COR-L47 (cell line): ENCODE measurements at places on chromosomes 5 and 9.

- no peak for DNase-seq
Measured at GRCh38 chr9:99019510-99020331, 76.0 kb downstream of the COL15A1 start.

DNA sequence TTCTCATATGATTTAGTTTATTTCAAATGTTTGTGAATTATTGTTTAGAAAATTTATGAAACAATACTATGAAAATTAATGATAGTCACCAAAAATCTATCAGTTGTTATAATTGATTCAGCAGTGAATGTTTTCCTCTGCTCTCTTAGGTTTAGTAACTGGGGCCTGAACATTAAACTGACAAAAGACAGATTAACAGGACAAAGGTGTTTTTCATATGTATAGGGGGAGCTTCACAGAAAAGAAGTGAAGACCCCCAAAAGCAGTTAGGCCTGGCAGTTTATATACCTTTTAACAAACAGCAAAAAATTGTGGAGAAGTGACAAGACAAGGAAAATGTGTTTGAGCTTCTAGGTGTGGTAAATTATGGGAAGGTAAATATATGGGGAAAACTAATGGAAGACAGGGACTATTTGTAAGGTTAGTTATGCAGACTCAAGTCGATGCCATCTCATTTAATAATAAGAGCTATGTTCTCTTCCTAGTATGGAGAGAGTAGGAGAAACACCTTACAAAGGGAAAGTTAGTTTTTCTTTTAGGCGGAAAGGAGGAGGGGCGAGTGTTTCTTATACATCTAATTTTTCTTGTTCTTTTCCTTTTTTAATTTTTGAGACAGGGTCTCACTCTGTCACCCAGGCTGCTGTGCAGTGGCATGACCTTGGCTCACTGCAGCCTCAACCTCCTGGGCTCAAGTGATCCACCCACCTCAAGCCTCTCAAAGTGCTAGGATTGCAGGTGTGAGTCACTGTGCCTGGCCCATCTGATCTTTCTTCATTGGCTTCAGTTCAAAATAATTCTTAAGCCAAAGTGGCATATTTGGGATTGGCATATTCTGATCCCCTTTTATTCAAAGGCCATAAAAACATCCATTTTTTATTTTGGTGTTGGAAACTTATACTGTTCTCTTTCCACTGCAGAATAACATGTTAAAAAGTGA lies 77.8 kb downstream of the C9orf153 start:
- DNase-seq = no peak

DNA sequence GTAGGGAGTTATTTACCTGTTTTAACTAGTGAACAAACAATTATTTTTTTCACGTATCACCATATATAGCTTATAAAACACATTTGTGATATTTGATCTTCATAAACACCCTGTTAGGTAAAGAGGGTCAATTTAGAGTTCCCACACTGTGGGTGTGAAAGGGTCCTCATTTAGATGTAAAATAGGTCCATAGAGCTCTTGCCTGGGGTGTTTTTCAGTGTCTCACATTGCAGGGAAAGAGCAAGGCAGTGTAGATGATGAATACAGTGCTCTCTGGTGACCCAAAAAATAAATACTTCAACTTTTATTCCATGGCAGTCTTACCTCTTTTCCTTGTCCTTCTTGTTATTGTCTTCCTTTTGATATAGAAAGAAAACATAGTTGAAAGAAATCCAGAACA lies 403.2 kb upstream of the SGCD start:
- DNase-seq = no peak

DNA sequence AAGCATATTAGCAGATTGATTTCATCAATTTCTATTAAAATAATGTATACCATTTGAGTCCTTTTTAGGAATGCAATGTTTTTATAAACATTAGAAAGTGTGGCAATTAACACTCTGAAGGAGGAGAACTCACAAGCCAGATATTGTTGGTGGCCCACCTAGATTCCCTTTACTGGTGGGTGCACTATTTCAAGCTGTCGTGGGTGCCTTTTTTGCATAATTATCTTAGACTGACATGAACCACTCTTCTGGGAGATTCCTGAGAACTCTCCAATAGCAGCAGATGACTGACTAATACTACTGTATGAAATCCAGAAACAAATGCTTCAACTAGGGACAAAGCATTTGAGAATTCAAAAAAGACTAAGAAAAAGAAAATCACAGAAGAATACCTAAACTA lies 526.0 kb downstream of the CDH18 start:
- DNase-seq = no peak

- peak; percentile 62 for DNase-seq
Measured at GRCh38 chr5:94849821-94850736, 231.6 kb downstream of the SLF1 start.

GRCh38 chr5:23026252-23027170 lies 173.4 kb upstream of the CDH12 start:
- no peak for DNase-seq

GRCh38 chr9:99150451-99151171 lies 45.7 kb downstream of the TGFBR1 start:
- DNase-seq = no peak

DNA sequence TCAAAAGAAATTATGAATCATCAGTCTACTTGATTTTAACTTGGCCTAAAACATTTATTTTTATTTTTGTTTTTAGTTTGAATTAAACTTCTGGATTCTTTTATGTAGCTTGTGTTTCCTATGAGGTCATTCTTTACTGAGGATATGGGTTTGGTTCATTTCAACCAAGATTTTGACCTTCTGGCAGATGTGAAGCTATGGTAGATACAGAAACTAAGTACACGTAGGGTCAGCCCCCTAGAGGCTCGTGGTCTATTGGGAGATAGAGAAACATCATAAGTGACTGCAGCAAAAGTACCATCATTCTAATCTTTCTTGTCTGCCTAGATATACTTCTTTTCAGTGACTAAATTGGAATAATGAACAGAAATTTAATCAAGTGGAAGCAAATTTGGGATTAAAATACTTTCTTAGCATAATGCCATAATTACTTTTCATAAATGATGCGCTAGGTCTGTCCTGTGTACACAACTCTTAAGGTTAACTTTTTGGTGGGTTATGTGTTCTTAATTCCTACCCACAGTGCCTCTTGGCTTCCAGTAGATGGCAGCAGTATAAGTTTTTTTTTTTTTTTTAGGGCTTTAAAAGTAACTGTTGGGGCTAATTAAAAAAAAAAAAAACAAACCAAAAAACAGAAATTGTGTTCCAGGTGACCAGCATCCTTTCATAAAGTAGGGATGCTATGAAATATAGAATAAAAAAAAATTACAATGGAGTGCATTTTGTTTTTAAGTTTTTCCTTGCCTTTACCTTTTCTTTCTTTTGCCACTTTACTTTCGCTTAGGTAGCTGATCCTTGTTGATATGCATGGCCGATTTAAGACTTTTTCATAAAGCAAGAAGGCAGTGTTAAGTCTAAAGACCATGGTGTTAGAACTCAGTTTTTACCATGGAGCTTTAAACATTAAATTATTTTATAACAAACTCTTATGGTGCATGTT lies 49.9 kb downstream of the LRRTM2 start:
- DNase-seq = no peak

GRCh38 chr5:130546211-130546610 lies 618.8 kb downstream of the HINT1 start:
- no peak for DNase-seq

DNA sequence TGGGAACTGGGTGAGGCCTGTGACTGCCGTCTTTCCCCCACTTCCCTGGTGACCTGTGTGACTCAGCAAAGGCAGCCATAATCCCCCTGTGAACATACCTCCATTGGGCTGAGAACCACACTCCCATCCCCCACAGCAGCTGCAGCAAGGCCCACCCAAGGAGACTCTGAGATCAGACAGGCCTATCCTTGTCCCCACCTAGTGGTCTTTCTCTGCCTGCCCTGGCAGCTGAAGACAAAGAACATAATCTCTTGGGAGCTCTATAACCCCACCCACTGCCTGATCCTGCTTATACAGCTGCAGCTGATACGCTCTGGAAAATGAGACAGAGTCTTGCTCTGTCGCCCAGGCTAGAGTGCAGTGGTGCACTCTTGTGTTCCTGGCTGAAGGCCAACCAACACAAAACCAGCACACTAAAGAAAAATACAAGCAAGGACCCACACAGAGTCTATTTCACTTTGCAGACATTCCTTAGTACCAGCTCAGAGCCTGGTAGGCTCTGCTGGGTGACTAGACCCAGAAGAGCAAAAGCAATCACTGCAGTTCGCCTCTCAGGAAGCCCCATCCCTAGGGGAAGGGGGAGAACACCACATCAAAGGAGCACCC lies 106.7 kb downstream of the MCTP1 start:
- no peak for DNase-seq

GRCh38 chr5:169408731-169409130 lies 107.8 kb upstream of the SLIT3 start:
- no peak for DNase-seq

- DNase-seq = peak; percentile 86
Measured at GRCh38 chr9:93268551-93269314, 84.8 kb downstream of the WNK2 start.

GRCh38 chr5:149651686-149652085 lies 70.4 kb downstream of the ARHGEF37 start:
- peak; percentile 17 for DNase-seq

- no peak for DNase-seq
Measured at GRCh38 chr9:5195463-5195862, 10.0 kb upstream of the INSL6 start.

DNA sequence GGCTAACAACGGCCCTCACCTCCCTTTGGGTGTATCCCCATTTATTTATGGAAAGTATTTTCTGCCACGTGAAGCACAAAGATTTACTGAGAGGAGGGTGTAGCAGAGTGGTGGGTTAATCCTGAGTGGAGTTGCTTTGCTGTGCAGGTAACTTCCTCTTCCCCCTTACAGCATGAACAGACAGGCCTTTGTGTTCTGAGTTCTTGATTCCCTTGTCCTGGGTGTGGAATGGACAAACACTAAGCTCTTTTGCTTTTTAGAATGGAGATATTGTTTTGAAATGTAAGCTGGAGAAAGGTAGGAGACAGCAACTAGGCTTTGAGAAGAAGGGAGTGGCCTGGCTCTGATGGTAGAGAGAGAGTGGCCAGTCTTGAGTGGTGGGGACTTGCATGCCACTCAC lies 17.1 kb upstream of the GLRX start:
- DNase-seq = no peak

- no peak for DNase-seq
Measured at GRCh38 chr5:162824360-162824759, 613.0 kb upstream of the CCNG1 start.

GRCh38 chr5:163104464-163104863 lies 332.9 kb upstream of the CCNG1 start:
- DNase-seq = no peak

GRCh38 chr5:36174119-36174518 lies 22.2 kb downstream of the SKP2 start:
- no peak for DNase-seq

DNA sequence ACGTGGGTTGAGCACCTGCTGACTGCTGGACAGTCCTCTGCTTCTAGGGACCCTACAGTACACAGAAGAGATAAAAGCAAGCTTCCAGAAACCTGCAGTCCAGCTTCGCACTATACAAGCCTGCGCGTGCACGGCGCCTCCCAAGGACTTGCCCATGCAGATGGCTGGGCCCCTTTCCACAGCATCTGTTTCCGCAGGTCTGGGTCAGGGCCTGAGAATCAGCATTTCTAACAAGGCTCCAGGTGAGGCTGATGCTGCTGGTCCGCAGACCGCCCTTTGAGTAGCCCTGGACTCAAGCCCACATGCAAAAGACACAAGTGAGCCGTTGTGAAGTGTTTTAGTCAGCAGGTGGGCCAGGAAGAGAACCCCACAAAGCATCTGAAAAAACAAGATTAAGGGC lies 133.1 kb downstream of the HSD17B3 start:
- no peak for DNase-seq

GRCh38 chr5:1761453-1761755 lies 38.2 kb downstream of the MRPL36 start:
- DNase-seq = no peak
